ENCODE measurements at places on chromosomes 1 and 21.
A peak's percentile ranks its signal among the peaks of the same experiment; 100 is the strongest.

DNA sequence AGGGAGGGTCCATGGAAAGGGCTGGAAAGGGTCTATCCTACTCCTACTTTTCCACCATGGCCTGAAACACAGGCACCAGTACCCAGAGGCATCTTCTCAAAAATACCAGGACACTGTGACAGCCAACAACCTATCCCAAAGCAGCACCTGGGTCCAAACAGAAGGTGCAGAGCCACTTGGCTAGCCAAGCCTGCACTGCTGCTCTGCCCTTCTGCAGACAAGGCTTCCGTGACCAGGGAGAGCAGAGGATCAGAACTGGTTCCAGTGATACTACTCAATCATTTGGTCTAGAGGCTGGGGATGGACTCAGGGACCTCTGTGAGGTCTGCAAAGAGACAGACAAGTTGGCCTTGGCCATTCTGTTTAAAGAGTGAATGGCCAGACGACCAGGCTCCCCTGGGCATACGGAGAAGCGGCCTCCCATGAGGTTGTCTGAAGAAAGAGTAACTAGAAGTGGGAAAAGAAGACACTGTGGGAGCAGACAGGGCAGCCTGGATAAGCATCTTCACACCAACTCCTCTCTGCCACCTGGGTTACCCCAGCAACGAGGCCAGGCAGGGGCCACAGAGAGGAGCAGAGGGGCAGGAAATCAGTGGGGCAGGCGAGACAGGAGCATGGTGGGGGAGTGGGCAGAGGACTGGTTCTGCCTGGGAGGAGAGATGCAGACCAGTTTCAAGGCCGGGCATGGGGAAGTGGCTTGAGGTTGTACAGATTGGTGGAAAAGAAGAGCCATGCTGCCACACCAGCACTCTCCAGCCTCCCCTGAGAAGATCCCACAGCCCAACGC lies 5.7 kb downstream of the KCNN3 start:
- DNase-seq = no peak

GRCh38 chr1:36784147-36784859 lies 250.0 kb downstream of the GRIK3 start:
- DNase-seq = no peak

DNA sequence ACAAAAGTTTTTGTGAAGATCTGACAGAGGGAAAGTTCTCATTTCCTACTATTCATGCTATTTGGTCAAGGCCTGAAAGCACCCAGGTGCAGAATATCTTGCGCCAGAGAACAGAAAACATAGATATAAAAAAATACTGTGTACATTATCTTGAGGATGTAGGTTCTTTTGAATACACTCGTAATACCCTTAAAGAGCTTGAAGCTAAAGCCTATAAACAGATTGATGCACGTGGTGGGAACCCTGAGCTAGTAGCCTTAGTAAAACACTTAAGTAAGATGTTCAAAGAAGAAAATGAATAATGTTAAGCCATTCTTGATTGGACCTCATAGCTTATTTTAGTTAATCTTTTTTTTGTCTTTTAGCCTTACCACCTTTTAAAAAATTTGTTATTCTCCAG lies 14.1 kb downstream of the GGPS1 start:
- DNase-seq = no peak

GRCh38 chr21:42575111-42575510 lies 61.5 kb downstream of the SLC37A1 start:
- no peak for DNase-seq

GRCh38 chr1:185054365-185055060 lies 9.2 kb downstream of the RNF2 start:
- DNase-seq = no peak

DNA sequence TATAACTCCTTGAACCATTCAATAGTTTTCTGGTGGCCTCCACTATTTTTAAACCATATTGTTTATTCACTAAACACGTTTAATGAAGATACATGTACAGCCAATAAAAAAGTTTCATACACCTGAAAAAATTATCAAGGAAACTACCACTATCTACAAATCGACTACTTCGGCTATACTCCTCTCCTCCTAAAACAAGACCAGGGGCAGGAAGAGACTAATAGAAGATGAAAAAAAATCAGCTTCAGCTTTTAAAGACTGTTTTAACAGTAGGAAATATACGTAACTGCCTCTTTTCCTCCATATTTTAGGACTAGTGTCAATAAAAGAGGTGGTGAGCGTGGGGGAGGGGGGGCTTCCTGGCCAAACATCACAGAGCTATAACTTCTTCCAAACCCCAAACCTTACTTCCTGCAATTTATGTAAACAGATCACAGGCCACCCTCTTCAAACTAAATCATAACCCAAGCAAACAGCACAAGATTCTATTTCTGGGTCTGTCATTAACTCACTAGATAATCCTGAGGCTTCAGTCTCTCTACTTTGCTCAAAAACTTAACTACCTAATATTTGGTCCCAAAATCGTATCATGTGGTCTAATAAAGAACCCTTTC lies 15.1 kb downstream of the FOXJ3 start:
- DNase-seq = no peak

GRCh38 chr1:153962088-153963029 lies 978 bp downstream of the SLC39A1 start:
- no peak for DNase-seq

- DNase-seq = peak; percentile 41
These were observed 17.4 kb upstream of the HIVEP3 start for GRCh38 chr1:41936107-41936506.

- DNase-seq = peak; percentile 38
These were observed 26.1 kb downstream of the ZP4 start for GRCh38 chr1:237864338-237865244.

DNA sequence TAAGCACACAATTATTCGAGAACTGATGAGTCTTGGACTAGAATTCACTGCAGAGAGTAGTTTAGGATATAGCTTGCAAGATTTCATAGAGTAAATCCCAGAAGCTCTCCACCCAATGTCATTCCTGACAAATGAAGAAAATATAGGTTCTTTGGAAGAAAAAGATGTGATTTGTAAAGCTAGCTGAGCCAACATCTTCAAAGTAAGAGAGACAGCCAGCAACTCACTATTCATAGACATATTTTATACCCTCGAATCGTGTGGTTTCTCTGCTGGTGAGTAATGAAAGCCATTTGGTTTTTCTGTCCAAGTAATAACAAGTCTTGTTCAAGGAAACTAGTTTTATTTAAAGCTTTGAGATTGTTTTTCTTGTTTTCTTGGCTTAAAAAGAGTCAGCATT lies 165.7 kb upstream of the SYT6 start:
- DNase-seq = no peak

DNA sequence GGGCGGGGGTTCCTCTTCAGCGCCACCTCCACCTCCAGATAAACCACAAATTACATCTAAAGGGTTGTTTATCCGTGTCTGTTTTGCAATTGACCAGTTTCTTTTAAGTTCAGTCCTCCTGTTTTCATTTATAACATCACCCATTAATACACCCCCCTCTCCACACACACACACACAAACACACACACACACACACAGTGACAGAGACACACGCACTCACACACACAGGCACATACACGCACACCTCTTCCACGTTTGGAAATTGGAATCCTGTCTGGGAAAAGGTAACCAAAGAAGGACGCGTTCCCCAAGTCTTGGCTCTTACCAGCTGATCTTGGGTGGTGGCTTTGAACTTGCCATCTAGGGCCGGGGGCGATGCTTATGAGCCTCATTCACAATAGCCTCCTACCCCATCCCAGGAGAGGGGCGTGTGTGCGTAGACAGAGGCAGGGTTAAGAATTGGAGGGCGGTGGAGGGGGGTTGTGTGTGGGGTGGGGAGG lies 442 bp upstream of the CSMD2 start:
- DNase-seq = no peak

DNA sequence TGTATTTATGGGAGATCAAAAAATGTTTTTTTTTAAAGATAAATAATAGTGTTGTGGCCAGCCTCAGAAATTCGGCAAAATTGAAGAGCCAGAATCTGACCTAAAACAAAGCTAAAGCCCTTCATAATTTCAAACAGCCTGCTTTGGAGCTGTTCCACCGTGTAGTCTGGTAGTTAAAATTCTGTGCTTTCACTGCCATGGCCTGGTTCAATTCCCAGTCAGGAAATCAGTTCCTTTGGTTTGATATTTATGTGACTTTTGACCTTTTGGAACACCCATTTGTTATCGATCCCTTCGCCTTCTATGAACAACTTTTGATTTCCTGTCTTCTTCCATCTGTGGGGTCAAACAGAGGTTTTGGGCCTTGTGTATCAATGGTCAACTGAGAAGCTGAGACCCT lies 179.8 kb downstream of the HFM1 start:
- no peak for DNase-seq

GRCh38 chr1:7218210-7218832 lies 433.1 kb downstream of the CAMTA1 start:
- DNase-seq = peak; percentile 55

DNA sequence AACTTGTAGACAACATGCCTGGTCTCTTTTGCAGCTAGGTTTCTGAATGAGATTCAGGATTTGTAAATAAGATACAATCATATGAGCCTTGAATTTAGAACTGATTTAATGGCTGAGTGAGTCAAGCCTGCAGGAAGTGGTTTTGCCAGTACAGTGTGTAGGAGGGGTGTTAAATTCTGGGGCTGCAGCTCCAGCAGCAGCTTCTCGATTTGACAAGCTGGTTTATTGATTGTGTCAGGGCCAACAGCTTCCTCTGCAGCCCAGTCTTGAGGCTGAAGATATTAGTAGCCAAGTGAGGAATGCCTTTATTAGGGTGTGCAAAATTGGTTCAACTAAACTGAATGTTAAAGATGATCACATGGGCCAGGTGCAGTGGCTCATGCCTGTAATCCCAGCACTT lies 11.5 kb upstream of the PLA2G5 start:
- DNase-seq = peak; percentile 59

DNA sequence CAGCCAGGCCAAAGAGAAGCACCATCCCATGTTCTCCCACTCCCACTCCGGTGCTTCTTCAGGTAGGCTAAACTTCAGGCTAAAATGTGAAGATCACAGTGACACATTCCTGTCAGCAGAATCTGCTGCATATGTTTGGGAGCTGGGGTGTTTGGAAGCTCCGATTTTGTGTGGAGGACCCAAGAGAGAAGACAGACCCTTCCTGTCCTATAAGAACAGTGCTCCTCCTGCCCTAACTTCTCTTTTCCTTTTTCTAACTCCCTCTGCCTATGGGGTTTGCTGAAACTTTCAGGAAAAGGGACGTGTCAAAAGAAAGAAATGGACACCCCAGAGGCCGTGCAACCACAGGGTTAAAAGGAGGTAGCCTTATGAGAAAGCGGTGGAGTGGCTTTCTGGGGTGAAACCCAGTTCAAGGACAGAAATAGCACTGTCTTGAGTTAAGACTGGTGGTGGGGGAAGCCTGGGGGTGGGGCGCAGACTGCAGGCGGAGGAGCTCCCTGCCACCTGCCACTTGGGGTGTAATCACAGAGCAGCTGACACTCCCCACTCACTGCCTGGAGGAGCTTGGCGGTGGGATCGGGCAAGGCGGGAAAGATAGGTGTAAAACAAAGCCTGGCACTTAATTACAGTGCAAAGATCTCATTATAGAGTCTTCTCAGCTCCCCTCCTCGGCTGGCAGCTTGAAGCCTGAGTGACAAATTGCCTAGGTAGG lies 645 bp upstream of the TLR5 start:
- DNase-seq = no peak

GRCh38 chr1:54564312-54565112 lies 16.5 kb downstream of the ACOT11 start:
- peak; percentile 89 for DNase-seq

DNA sequence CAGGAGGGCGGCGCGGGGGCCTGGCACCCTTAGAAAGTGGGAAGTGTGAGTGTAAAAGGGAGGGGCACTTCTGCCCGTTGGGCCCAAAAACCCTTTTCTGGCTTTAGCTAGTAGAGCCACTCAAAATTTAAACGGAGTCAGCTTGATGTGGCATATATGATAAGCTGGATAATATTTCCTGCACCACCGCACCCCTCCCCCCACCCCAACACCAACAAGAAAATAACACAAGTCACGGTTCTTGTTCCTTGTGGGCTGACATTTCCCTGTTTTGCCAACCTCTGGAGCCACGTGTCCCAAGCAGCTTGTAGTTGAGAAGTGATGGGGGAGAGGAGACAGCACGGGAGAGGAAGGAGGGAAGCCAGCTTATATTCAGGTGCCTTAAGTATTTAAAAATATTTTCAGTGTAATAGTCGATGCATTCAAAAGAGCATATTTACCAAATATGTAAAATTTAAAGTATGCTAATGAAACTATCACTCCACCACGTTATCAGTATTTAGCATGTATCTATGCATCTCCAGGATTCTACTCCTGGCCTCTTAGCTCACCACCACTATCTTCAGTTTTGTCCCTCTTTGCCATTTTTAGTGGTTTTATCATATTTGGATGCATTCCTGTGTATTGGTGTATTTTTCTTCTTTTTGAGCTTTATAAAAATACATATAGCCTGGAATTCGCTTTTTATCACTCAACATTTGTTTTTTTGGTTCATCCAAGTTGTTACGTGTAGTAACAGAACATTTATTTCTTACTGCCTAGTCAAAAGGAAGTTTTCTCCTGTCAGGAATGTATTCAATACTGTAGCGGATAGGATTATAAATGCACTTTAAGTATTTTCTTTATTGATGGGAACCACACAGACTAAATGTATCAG lies 773 bp upstream of the DDX59 start:
- peak; percentile 76 for DNase-seq

DNA sequence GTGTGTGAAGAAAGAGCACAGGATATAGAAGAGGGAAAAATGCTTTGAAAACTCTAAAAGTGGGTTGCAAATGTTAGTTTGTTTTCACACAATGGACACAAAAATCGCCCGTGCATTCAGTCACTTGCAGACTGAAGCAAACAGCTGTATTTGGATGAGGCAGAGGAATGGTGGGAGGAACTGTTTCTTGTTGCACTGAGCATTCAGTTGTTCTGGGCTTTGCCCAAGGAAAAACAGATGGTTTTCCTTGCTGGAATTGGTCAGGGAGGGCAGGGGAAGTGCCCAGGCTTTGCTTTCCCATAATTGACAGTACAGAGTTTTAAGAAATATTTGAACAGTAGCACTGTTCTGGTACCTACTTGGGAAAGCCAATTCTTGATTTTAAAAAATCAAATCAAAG lies 19.5 kb upstream of the WARS2 start:
- DNase-seq = no peak

DNA sequence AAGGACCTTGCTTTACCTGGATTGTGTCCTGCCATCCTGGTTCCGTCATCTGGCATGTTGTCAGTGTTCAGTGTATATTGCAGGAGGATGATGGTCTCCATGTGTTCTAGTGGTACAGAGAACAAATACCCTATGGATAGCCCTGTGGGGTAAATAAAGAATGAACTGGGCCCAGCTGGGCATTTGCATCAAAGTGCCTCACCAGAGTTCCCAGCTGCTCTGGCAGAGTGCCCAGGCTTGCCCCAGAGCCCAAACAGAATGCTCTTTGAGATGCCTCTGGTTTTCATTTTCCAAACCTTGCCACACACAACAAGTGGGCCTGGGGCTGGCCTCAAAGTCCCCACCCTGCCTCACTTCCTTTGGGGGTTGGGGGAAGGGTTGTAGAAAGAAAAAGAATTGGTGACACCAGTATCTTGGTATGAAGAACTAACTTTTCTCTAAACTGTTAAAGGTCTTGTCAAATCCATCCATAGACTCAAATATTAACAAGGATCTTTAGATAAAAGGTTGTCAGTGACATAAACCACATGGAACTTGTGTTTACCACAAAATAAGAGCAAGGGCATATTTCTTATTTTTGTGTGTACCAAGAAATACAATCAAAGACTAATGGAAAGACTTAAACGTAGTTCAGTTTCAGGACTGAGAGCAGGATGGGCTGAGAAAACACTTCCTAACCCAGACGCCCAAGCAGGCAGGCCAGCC lies 82.2 kb downstream of the LMO4 start:
- DNase-seq = no peak

All from RWPE1 (cell line).